ENCODE measurements at places on chromosomes 3 and 15.
A peak's percentile ranks its signal among the peaks of the same experiment; 100 is the strongest.

GRCh38 chr3:46857485-46858341, 5.5 kb downstream of the MYL3 start:
- no peak for DNase-seq

DNA sequence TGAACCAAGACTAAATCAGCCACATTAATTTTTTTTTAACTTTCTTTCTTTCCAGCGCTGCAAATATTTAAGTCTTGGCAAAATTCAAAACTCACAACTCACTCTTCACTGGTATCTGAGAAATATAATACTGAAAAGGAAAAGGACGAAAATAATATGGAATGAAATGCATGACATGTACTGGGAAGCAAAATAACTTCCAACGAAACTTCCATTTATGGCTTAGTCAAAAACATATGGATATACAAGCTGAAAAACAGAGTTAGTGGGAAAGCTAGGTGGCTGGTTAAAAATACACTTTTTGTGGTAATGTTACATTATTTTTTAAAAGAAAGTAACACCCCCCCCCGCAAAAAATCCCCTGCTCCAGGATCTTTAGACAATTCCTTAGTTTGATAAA, 86.1 kb downstream of the TM4SF4 start:
- DNase-seq = no peak

GRCh38 chr3:133562376-133562775, 11.1 kb upstream of the CDV3 start:
- no peak for DNase-seq

DNA sequence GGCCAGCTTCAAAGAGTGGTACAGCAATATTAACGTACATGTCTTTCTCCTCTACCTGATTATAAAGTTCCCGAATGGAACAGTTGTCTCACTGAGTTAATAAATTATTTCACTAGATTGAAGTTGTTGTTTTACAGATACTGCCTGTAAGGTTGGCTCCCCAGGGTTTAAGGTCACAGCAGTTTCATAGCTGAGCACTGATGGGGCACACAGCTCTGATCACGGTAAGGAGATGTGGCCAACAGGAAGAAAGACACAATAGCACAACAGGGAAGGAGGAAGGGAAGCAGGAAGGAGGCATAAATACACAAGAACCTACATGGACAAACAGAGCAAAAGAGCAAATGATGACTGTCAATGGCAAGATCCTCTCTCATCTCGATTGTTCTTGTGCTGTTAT, 215.6 kb downstream of the WNT5A start:
- DNase-seq = no peak

GRCh38 chr3:162641907-162642306, 1145.3 kb downstream of the OTOL1 start:
- no peak for DNase-seq

DNA sequence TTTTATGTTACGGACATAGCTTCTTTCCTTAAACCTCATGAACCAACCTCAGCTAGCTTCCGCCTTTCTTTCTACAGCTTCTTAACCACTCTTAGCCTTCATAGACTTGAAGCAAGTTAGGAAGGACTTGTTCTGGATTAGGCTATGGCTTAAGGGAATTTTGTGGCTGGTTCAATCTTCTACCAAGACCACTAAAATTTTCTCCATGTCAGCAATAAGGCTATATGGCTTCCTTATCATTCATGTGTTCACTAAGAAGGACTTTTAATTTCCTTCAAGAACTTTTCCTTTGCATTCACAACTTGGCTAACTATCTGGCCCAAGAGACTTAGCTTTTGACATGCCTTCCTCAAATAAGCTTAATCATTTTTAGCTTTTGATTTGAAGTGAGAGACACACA, 24.5 kb downstream of the CCPG1 start:
- no peak for DNase-seq

- no peak for DNase-seq
These were observed 522.2 kb downstream of the EDEM1 start for GRCh38 chr3:5709714-5710113.

GRCh38 chr3:13332158-13332557, 88.0 kb downstream of the NUP210 start:
- DNase-seq = no peak

- DNase-seq = no peak
These were observed 1433.9 kb upstream of the CADM2 start for GRCh38 chr3:83524901-83525300.

DNA sequence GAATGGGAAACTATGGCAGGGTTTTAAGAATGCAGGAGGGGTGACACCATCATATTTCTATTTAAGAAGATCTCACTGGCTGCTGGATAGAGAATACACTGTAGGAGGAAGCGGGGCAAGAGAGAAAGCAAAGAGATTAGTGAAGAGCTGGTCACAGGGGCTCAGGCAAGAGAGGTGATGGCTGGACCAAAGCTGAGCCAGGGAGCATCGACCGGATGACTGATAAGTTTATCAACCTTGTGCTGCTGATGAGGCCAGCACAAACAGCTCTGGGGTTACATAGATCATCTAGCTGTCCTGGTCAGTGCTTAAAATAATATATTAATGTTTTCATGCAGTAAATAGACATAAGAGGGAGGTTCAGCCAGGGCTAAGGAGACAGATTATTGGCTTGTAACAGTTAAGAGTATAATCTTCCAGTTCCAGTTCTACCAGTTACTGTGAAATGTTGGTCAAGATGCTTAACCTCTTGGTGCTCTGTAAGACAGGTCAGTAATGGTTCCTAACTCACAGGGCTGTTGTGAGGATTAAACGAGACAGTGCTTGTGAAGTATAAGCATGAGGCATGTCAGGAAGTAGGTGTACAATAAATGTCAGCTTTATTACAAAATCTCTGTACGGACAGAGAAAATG, 201.0 kb upstream of the FEZF2 start:
- no peak for DNase-seq

- DNase-seq = no peak
These were observed 4.4 kb upstream of the XIRP1 start for GRCh38 chr3:39196671-39197356.

GRCh38 chr15:56869573-56869972, 48.9 kb upstream of the TCF12 start:
- DNase-seq = no peak

GRCh38 chr15:74540761-74541493, at the start of gene ARID3B:
Gene ARID3B (plus strand): TSS chr15:74541220. CDS start chr15:74543937, 2,717 bp downstream.
- DNase-seq = peak; percentile 97

GRCh38 chr3:164655462-164655861, 422.8 kb downstream of the SI start:
- DNase-seq = no peak

GRCh38 chr3:30632065-30632464, 25.7 kb downstream of the TGFBR2 start:
- peak; percentile 76 for DNase-seq

DNA sequence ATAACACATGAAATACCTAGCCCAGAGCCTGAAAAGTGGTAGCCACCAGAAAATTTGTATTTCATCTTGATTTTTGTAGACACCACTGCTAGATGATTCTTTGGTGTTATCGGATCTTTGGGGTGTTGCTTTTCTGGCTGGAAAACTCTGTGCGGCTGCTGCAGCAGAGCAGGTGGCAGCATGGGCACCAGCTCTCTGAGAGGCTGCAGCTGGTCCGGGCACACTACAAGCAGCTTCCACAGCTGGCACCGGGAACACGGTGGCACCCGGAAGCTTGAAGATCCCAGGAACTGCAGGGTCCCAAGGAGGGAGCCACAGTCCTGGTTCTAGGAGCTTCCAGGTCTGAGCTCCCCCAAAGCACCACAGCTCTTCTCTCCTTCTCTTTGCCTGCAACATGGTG, 211.7 kb upstream of the MLF1 start:
- DNase-seq = no peak

GRCh38 chr3:142987707-142988106, 13.7 kb upstream of the U2SURP start:
- DNase-seq = no peak

- DNase-seq = no peak
These were observed 245.7 kb upstream of the THRB start for GRCh38 chr3:24740326-24740725.

- no peak for DNase-seq
These were observed 376.9 kb upstream of the RASGRP1 start for GRCh38 chr15:38941399-38941953.

- DNase-seq = no peak
These were observed 979.0 kb downstream of the TUSC7 start for GRCh38 chr3:117688583-117688982.

DNA sequence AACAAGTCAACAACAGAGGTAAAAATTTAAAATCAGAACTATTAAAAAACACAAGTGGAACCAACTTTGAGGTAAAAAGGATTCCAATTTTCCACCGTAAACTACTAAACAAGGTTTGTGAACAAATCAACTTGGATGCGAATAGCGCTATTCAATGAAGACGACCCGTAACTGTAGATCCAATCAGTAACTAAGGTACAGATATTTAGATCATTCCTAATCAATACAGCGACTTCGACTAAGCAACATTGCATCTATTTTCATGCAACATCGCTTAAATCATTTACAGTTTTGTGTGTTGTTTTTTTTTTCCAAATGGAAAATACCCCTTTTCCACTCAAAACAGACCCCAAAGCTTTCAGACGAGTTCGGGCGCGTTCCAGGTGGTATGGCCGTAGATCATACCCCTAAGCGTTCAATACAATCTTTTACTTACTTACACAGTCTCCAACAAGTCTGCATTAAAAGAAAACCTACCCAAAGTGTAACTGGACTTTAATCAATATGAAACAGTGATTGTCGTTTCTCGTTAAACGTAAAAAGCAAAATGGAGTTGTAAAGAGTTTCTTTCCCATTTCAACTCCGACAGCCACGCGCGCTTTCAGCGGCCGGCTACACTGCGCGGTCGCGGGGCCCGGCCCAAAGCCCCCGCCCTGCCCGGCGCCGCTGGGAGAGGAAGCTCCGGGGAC, 786 bp downstream of the RHOA start:
- no peak for DNase-seq

DNA sequence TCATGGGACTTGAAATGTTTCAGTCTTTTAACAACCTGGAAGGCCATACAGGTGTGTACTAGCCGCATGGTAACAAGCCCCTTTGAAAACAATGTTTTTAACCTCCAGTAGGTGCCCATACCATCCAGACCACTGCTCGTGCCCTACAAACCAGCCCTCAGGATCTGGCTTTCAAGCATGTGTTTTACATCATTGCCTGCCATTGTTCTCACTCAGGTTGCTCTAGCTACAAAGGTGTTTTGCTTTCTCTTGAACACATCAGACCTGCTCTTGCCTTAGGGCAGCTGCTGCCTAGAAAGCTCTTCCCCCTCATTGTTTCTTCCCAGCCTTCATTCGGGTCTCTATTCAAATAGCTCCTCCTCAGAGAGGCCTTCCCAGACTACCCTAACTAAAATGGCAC, 32.3 kb upstream of the MAP3K13 start:
- DNase-seq = no peak

- DNase-seq = no peak
These were observed 163.6 kb upstream of the SETMAR start for GRCh38 chr3:4139462-4140140.

DNA sequence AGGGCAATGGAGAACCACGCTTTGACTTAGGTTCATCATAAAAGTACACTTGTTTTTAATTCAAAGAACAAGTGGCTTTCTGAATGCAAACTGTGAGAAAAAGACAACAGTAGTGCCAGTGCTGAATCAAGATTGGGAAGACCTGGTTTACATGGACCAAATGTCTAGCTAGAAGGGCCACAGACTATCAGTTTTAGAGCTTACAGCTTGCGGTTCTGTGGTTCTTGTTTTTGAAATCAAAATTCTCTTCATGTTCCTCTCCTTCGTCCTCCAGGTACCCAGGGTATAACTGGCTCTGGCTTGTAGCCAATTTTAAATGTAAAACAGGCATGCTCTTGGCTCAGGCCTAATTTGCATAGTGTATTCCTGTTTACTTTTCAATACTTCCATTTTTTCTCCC, 124.6 kb downstream of the TGFBR2 start:
- DNase-seq = no peak

DNA sequence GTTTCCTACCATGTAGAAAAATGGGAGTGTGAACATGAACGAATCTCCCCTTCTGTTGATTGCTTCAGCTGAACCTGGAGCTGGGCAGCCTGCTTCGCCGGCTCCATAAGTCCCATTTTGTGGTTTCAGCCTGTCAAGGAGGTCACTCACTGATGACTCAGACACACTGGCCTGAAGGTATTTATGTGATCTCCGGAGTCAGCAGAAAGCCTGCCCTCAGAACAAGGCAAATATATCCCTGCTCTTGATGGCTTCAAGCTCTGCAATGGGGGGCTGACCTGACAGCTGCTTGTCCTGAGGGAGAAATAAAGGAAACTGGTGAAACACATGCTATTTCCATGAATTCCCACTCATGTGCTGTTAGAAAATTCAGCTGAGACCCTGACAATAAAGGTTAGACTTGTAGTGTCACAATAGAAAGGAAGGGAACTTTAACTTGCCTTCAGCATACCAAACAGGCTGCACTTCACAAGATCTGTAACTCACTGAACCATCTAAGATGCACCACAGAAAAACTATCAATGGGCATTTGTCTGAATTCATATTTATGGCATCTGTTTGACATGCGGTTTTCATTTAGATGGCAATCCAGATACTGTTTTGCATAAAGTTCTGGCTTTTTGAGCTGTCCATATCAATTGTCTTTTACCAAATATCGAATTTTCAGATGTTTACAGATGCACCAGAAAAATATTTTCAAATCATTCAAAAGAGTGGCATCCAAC, 282.0 kb upstream of the VEPH1 start:
- peak; percentile 82 for DNase-seq

DNA sequence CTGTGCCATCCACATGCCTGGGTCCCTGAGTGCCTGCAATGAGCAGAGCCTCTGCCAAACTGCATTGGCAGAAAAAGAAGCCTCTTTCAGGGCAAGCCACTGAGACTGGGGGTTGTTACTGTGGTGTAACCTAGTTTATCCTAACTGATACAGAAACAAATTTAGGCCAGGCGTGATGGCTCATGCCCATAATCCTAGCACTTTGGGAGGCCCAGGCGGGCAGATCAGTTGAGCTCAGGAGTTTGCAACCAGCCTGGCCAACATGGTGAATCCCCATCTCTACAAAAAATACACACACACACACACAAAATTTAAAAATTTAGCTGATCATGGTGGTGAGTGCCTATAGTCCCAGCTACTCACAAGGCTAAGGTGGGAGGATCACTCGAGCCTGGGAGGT, 221.6 kb downstream of the TBC1D2B start:
- no peak for DNase-seq

GRCh38 chr3:152909180-152909883, 74.4 kb downstream of the P2RY1 start:
- DNase-seq = peak; percentile 55

- no peak for DNase-seq
These were observed at the start of gene PARP15 for GRCh38 chr3:122577409-122578031. Gene PARP15 (plus strand): TSS chr3:122577650. CDS start chr3:122577668, 18 bp downstream.

GRCh38 chr15:24954783-24955530, at the start of the genes SNRPN and SNURF:
Gene SNRPN (plus strand): TSS chr15:24954987. CDS start chr15:24974454, 19,467 bp downstream.
Gene SNURF (plus strand): TSS chr15:24954987. CDS start chr15:24955049, 62 bp downstream.
- peak; percentile 66 for DNase-seq

DNA sequence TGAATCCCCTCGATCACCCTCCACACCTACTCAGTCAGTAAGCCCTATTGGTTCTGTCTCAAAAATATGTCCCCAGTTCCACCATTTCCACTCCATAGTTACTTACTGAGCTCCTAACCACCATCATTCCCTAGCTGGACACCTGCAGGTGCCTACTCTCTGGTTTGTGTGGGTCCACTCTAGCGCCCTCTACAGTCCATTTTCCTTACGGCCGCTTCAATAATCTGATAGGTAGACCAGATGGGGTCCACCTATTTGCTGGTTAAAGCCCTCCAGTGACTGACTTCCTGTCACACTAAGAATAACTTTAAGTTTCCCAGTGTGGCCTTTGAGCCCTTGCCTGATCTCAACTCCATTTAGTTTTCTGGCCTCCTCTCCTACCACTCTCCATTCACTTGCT, 5.0 kb downstream of the GXYLT2 start:
- DNase-seq = no peak

All from fibroblast of gingiva (primary cell).